ENCODE measurements at places on chromosomes 7 and 10.

DNA sequence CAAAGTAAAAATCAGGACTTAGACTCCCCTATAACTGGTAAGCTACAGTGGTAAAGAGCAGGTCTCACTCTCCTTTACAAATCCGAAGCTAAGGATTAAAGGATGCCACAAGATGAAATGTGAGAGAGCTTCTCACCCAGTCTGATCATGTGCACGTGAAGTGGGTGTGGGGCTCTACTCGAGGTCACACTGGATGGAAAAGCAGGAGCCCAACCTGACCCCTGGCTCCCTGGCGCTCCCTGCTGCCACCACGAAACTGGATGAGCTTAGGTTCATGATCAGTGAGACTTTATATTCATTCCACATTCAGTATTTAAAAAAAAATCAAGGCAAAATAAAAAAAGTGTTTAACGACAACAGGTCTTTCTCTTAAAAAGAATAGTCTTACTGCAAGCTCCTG is 21.7 kb upstream of the FOXI2 start:
- ATAC-seq = no peak

DNA sequence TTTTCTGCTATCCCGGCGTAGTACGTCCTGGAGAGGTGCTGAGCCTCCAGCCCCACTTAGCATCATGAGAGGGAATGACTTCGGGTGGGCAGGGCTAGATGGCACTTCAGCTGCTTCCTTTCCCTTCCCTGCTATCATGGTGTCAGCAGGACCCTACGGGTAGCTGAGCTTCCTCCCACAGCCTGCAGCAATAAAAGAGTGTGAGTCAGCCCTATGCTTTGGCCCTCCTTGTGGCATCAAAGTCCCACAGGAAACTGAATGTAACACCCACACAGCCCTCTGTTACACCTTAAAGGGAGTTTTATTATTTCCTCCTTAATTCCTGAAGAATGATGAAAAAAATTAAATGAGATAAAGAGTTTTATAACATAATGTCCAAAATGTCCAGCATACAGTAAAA is 458.1 kb downstream of the RPS24 start:
- no peak for ATAC-seq

GRCh38 chr10:34835908-34836508 is 20.9 kb upstream of the PARD3 start:
- ATAC-seq = no peak

GRCh38 chr7:154287356-154287755 is 235.2 kb downstream of the DPP6 start:
- ATAC-seq = no peak

DNA sequence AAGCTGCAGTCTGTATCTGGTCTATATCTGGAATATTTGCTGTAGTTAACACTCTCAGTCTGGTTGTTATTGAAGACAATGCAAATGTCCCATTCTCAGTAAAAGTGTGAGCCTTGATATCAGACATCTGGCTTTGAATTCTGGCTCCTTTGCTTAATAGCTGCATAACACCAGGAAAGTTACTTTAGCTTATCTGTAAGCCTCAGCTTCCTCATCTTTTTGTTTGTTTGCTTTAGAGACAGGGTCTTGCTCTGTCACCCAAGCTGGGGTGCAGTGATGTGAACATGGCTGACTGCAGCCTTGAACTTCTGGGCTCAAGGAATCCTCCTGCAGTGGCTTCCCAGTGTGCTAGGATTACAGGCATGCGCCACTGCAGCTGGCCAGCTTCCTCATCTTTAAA is 41.3 kb downstream of the CNNM2 start:
- ATAC-seq = no peak

DNA sequence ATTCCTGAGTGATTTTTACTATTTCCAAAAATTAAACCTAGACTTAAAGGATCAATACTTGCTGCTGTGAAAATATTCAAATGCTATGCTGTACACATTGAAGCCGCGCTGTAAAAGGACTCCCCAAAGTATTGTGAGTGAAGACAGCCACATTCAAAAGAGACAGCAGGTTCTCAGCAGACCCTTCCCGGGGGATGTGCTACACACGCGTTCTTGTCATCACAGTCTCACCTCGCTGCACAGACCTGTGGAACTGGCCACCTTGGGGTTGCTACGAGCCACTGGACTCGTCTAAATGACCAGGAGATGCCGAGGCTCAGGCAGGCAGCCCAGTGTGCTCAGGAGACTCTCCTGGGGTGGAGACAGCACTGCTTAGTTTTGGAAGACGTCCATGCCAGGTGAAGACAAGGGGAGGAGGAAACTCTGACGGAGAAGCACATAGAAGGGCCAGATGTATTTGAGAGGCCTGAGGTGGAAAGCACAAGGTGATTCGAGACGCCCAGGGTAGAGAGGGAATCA is 367.7 kb upstream of the SHH start:
- no peak for ATAC-seq

GRCh38 chr10:46552526-46553237 is 3.8 kb downstream of the GPRIN2 start:
- ATAC-seq = no peak

GRCh38 chr10:125691160-125691981 is 8.4 kb upstream of the TEX36 start:
- ATAC-seq = no peak

- ATAC-seq = no peak
Observed at GRCh38 chr10:117271427-117271826, 30.5 kb downstream of the SLC18A2 start.

DNA sequence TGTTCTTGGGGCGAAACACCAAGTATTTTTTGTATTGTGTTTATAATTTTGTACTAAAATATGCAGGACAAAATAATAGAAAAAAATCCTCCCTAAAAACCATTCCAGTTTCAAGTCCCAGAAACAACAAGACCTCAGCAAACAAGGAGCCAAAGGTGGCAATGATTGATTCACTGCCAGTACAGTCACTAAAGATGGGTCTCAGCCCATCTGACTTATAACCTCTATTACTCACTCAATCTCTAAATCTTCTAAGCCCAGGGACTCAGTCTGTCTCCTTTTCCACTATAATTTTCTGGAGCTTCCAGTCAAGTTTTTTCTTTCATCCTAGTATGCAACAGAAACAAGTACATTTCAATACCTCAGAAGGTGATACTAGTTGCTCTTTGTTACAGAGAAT is 33.3 kb downstream of the SNX13 start:
- no peak for ATAC-seq

GRCh38 chr7:25032774-25033743 is 53.1 kb upstream of the OSBPL3 start:
- ATAC-seq = no peak

- peak; percentile 53 for ATAC-seq
Observed at GRCh38 chr10:104824380-104825006, 183.4 kb downstream of the SORCS3 start.

DNA sequence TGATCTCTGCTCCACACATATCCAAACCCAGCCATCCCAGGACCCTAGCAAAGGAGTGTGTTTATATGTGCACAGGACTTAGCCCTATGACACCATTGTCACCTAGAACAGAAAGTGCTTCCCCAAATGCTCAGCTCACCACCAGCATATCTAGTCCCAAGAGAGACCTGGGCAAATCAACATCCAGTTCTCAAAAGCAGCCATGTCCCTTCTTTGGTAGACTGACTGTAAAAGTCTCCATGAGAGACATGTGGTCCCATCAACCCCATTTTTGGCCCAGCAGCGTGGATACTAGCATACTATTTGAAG is 20.9 kb upstream of the ARHGAP22 start:
- ATAC-seq = no peak

DNA sequence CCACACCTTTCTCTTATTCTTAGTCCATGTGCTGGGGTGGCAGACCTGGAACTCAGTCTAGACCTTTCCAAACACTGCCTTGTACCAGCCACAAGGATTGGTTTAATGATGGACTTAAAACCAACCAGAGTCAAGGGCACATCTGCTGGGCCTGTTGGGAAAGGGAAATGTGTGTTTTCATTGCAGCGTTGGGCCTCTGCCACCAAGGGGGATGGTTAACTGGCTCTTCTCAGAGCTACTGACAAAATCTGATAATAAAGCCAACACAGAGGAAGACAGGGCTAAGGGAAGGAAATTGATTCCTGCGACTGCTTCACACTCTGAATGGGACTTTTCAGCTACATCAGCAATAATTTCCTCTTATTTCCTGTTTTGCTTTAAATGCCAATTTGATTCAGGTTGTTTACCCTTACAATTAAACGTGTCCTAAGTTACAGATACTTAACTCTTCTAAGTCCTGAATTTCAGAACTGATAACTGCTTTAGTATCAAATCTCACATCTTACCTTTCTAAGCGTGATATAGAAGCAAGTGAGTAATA is 68.4 kb upstream of the MALRD1 start:
- ATAC-seq = no peak

DNA sequence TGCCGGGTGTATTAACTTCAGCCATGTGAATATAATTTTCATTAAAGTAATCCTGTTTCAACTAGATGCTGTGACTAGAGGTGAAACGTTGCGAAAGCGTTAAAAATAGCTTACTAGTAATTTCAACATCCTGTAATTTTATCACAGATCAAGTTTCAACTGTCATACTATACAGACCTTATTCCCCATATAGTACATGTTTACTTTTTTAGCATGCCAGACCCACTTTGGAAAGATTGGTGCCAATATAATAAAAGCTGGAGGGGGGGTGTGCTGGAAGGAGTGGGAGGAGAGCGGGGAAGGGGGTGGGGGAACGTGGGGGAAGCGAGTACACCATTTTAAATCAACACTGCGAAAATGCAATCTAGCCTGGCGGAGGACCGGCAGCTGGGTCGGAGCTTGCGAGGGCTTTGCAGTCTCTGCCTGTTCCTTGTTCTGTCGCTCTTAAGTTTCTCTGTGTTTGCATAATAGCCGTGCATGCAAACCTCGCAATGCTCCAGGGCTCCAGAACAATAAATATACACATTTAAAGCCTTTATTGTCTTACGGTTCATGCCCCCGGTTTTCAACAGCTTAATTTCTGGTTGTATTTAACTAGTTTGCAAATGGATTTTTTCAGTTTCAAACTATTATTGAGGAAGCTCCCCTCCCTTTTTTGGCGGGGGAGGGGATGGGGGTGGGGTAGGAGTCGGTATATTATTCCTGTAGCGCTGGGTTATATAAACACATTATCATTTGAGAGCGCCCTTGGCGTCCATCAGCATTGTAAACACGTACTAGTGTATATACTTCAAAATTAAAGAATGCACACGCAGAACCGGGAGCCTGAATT is 1.3 kb upstream of the ARID5B start:
- ATAC-seq = peak; percentile 45

GRCh38 chr7:124155432-124156022 is 122.7 kb upstream of the TMEM229A start:
- peak; percentile 46 for ATAC-seq

- ATAC-seq = no peak
Observed at GRCh38 chr7:44977959-44978335, 868 bp downstream of the MYO1G start.

- no peak for ATAC-seq
Observed at GRCh38 chr10:50992972-50993766, 81.1 kb upstream of the PRKG1 start.
